NCI-H1436 treated with DMSO at 0.1 percent for 48 hours (cell line): ENCODE measurements at places on chromosomes 4 and X.

DNA sequence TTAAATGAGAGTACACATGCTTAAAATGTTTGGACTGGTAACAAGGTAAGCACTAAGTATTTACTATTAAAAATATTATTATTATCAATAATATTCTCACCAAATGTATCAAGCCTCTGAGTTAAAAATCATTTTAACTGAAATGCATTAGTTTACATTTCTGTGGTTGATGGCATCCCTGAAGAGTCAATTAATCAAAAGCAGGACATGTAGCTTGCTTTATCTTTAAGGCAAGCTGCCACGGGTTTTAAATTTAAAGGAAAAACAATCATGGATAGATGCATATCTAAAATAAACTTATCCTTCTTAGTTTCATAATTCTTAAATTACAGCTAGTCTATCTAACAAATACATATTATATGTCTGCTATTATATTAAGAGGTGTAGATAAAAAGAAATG, 584.8 kb upstream of the INTU start:
- no peak for DNase-seq

- DNase-seq = no peak
These were observed 1.4 kb downstream of the ZNF827 start for GRCh38 chr4:145936997-145937901.

DNA sequence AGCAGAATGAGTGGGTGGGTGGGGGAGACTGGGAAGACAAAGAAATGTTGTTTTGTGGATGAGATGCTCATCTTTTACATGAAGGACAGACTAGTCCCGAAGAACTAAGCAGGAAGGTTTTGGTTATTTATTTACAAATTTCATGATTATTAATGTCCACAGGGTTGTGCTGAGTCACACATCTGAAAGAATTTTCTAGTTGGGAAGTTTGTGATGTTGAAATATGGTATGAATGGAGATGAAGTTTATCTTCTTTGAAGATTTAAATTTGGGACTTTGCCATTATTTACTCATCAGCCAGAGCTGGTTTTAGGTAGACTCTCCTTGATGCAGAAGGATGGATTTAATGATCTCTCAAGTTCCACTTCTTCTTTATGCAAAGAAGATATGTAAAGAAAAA, 75.5 kb downstream of the MOSPD2 start:
- DNase-seq = no peak

- DNase-seq = no peak
These were observed 349.0 kb upstream of the TRAM1L1 start for GRCh38 chr4:117434424-117434823.

- DNase-seq = no peak
These were observed 961.2 kb downstream of the RPA4 start for GRCh38 chrX:97844943-97845342.

DNA sequence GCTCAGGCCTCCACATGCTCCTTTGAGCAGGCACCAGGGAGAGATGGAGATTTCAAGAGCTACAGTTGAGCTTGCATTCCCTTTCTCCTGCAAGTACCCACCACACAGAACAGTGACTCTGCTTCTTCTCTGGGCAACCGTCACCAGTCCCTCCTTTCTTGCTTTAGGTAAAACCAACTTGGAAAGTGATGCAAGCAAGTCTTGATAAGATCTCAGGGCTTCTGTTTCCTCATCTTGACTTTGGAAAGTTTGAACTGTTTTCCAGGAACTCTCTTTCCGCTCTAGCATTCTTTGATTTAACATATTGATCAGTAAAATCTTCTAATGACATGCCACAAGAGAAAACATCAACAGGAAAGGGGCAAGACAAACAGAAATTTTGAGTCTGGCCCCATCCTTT, 73.7 kb downstream of the USP46 start:
- DNase-seq = no peak

- no peak for DNase-seq
These were observed 40.9 kb upstream of the EOLA2 start for GRCh38 chrX:149979126-149979644.

DNA sequence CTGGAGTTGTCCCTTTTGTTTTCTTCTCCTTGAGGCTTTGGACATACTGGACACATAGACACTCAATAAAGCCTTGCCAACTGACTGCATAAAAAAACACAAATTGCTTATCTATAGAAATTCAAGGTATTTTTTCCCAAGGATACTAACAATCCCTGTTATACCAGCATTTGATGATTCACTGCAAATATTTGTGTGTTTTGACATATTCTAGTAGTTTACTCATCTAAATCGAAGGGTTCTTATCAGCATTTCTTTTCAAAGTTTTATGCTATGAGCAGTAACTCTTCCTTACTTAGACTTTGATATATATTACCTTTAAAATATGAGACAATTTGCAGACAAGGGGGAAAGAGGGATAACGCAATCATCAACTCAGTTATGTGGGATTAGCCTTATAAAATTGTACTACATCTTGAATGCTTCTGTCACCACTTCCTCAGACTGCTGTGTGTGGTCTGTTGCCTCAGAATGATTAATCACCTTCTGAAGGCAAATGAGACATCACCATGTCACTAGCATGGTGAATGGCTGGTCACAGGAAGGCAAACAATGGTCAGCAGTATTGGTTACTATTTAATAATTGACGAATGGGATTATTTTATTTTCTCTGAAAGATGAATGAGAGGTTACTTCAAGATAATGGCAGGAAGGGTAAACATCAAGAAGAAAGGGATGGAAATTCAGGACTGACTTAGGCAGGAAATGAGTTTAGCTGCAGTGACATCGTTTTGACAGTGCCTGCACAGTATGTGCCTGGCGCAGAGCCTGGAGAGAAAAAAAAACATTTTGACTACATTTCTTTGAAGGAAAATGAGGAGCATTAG, 544.3 kb upstream of the CNKSR2 start:
- DNase-seq = no peak

GRCh38 chr4:79237851-79238250, 88.0 kb downstream of the NAA11 start:
- no peak for DNase-seq

- no peak for DNase-seq
These were observed 25.4 kb upstream of the HTRA3 start for GRCh38 chr4:8244001-8244757.
